ENCODE measurements at places on chromosomes 5 and 9.

GRCh38 chr5:68376935-68377334 is 161.4 kb downstream of the PIK3R1 start:
- no peak for DNase-seq

- no peak for DNase-seq
Measured at GRCh38 chr5:98106116-98107031, 667.1 kb upstream of the RGMB start.

DNA sequence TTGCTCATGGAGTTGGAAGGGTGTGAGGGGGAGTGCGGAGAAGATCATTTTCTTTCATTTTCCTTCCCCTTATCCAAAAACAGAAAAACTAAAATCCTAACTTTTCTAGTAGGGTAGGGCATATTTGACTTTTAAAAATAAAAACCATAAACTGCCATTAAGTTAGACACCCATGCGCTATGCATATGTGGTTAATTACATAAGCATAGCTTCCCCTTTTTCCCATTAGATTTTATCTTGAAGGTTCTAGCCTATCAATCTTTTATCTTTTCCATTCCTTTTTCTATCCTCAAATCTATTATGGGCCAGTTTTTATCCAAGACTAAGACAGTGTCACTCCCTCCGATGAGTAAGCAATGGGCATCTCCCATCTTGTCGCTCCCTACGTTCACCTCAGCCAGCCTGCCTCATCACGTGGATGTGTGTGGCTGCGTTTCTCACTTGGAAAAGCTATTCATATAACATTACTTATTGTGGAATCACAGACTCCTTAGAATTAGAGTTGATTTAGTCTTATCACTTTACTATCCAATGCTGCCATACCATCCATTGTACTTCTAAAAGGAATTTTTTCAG is 49.2 kb downstream of the PCSK5 start:
- no peak for DNase-seq

- peak; percentile 74 for DNase-seq
Measured at GRCh38 chr9:105656131-105656921, 5.9 kb upstream of the TAL2 start.

DNA sequence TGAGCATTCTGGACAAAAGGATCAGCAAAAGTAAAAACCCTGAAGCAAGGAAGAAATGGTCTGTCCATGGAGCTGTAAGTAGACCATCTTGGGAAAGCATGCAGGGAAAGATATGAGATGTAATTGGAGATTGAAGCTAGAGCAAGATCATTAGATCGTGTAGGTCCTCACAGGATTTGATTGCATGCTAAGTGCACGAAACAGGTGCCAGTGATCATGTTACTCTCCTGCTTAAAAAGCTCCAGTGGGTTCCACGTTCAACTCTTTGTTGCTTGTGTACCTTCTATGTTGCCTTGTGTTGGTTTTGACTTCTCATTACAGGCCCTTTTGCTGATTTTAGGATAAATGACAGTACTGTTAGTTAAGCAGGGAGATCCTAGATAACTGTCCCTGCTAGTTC is 442.0 kb downstream of the DMRT2 start:
- no peak for DNase-seq

DNA sequence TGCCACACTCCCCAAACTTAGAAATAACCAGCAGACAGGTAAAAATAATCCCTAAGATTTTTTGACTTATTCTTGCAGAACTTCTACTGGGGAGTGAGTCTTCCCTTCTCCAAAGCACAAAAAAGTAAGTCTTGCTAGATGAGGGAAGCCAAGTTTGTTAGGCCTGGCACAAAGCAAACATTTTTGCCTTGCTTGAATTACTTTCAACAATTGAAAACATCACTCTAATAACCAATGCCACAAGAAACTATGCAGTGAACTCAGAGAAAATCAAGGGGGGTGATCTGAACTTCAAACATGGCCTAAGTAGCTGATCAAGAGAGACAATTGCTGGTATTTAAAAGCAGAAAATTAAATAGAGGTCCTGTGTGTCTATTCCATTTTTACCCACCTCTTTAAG is 123.6 kb upstream of the SLC1A3 start:
- DNase-seq: no peak

DNA sequence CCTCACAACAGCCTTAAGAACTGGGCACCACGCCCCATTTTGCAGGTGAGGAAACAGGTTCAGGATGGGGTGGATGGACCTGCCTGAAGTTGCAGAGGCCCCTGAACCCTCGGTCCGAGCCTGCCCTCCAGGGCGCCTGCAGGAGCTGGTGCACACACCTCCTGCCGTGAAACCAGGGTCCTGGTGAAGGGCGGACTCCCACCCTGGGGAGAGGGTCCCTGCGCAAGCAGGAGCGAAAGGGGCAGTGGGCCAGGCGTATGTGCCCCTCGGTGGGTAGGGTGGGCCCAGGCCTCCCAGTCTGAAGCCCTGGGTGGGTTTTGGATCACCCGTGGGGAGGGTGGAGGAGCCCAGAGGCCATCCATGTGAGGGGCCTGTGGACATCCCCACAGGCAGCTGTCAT is 37.9 kb downstream of the HK3 start:
- DNase-seq: no peak

GRCh38 chr5:119304439-119305211 is 51.2 kb upstream of the TNFAIP8 start:
- no peak for DNase-seq

GRCh38 chr5:175874462-175875139 is 3.2 kb downstream of the CPLX2 start:
- DNase-seq: no peak

DNA sequence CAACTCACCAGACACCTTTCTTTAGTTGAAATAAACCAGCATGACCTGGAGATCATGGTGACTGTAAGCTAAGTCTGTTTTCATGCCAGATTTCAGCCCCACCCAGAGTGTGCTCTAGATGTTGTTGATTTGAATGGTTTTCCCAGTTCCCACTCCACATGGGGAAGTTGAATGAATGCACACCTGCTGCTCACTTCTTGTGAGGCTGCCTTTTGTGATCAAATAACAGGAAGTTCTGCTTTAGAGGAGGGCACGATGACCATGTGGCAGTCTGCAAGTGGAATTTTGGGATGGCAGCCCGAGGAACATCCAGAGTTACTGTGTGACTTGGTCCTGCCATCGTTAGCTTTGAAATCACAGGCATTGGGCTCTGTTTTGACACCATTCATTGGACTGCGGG is 18.7 kb downstream of the SLC46A2 start:
- DNase-seq: no peak

GRCh38 chr5:80755626-80756025 is 100.8 kb upstream of the DHFR start:
- DNase-seq: no peak

DNA sequence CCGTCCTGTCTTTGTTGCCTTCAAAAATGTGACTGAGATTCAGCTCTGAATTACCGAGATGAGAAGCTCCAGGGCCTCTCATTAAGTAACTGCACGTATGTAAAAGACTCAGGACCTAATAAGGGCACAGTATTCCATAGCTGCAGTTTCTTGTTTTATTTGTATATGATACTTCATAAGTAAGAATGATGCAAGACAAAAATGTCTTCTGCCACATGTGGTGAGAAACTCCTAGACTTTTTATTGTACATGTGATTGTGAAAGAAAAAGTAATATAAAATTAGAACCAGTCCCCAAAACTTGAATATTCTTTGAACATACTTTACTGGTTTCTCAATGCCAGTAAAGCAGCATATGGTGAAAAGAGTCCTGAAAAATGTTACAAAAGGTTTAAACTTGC is 110.1 kb upstream of the OTULINL start:
- DNase-seq: no peak

DNA sequence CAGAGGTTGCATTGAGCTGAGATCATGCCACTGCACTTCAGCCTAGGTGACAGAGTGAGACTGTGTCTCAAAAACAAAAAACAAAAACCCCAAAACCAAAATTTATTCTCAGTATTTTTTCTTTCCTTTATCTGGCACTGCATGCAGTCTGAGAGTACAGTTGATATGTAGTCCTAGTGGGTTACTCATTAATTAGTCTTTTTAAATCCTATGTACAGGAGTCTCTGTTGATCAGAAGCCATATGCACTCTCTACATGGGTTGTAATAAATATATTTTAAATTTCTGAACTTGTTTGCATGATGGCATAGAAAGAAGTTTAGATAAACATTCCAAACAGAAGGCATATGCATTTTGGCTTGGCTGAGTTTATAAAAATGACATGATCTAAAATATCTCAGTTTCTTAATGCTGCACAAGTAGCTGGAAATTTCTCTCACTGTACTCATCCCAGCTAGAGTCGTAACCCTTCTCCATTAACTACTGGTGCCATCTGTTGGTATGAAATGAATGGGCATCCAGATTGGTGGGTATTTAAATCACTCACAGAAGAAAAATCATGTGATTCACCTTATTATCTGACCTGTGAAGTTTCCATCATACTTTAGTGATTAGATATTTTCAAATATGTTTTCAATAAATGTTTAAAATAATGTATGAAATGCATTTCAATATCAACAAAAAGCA is 284.8 kb downstream of the CTNND2 start:
- DNase-seq: peak; percentile 13

DNA sequence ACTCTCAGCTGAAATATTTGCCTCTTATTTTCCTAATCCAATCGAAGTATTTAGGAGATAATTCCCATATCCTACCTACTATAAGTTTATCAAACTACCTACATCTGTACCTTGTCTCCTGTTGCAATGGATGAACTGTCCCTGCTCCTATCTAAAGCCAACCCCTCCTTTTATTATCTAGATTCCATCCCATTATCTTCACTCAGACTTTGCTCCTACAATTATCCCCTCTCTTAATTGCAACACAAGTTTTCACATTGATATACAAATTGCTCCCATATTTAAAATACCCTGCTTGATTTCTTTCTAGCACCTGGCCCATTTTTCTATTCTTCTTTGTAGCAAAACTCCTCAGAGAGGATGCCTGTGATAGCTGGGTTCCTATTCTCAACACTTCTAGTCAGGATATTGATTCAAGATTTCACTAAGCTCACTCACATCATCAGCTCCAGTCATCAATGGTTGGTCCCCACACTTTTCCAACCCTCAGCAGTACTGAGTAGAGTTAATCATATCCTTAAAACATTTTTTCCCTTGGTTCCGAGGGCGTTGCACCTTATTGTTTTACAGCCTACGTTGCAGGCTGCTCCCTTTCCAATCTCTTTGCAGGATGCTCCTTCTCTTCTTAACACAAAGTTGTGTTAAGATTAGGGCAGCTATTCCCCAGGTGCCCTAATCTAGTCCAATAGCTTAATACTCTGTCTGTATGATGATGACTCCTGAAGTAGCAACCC is 177.8 kb upstream of the PTGER4 start:
- no peak for DNase-seq

DNA sequence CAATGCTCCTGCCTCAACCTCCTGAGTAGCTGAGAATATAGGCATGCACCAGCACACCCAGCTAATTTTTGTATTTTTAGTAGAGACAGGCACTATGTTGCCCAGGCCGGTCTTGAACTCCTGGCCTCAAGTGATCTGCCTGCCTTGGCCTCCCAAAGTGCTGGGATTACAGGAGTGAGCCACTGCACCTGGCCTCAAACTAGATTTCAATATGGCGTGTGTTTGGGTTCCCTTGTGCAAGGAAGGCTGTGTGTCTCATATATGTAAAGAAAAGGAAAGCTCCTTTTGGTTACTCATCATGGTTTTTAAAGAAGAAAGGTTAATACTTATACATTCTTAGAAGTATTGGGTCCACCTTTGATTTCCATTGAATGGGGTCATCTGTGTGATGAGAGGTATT is 70.7 kb downstream of the ANKRD33B start:
- no peak for DNase-seq

DNA sequence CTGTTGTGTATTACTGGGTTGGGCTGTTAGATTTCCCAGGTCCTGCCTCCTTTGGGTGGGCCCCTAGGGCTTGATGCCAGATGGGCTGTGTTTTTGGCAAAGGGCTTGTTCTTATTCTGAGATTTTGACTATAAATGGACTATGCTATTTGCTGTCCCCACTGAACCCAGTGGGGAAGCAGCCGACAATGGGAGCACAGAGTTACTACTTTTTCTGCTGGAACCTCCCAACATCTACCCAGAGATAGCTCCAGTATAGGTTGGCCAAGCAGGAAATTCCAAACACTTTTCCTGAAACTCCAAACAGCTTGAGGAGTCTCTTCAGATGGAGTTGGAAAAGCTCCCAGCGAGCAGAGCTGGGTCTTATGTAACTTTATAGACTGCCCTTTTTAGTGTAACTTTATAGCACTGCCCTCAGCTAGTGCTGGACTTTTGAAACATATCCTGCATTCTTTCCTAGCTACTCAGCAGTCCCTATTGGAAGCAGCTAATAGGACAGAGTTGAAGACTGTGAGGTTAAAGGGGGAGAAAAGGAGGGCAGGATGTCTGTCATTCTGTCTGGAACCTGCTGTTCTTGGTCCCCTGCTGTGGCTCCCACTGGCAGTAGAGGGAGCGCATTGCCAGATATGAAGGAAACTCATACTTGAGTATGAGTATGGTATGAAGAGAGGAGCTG is 21.0 kb downstream of the RUSC2 start:
- peak; percentile 24 for DNase-seq

GRCh38 chr5:29161399-29162291 is 2031.8 kb upstream of the CDH6 start:
- no peak for DNase-seq

- no peak for DNase-seq
Measured at GRCh38 chr5:54113060-54113459, 197.3 kb downstream of the ARL15 start.

- DNase-seq: no peak
Measured at GRCh38 chr9:121393318-121393717, 23.3 kb upstream of the STOM start.
